ENCODE measurements at places on chromosomes 5 and 9. TPM values are rescaled to one million over a fixed set of nuclear protein-coding genes. Genes with fewer than 3 reads are reported as not detected.

- DNase-seq, result no peak
Measured at GRCh38 chr5:92775711-92776615, 805.1 kb downstream of the NR2F1-AS1 start.

GRCh38 chr5:107476783-107477182 lies 194.0 kb downstream of the EFNA5 start:
- DNase-seq, result no peak

DNA sequence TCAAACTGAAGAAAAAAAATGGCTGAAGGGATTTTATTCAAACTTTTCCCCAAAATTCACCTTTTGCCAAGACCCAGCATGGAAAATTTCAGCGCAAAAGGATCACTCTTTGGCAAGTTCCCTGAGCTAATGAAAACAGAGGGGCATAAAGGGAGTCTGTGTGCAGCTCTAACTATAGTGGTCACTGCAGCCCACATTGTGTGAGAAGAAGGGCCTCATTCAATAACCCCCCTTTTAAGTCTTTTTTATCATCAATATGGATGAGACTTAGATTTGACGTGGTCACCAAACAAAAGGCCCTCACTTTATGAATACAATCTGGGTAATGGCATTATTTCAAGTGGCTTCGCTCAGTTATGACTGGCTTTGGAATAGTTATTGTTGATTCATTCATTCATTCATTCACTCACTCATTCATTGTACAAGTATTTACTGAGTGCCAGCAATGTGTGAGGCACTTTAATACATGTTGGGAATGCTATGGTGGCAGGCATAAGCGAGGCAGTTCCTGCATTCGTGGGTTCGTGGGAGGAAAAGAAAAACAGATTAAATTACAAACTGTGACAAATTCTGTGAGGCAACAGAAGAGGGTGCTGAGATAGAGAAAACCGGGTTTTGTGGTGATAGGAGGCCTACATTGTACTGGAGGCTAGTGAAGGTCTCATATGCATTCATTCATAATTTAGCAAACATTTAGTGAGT lies 145.7 kb upstream of the KLF4 start:
- DNase-seq, result no peak

- DNase-seq, result no peak
Measured at GRCh38 chr9:35652829-35653209, 2.1 kb upstream of the SIT1 start.

GRCh38 chr5:36079200-36079781 lies 12.6 kb upstream of the UGT3A2 start:
- peak; percentile 62 for DNase-seq

- DNase-seq, result no peak
Measured at GRCh38 chr9:135273008-135273407, 185.5 kb downstream of the OLFM1 start.

DNA sequence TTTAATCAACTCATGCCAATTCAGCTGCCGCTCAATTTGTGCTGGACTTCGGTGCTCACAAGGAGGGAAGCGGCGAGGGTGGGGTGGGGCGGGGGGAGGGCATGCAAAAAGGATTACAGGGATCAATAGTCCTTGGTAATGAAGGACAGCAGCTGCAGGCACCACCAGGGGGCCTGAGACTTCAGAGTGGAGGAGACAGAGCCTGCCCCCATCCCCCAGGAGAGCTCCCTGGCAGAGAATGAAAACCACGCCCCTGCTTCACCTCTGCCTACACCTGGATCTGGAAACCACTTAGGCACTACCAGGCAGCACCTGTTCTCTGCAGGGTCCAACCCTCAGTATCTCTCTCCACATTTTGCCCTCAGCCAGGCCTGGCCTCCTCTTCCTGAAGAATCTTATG lies 155.6 kb downstream of the TRIM32 start:
- DNase-seq, result no peak

GRCh38 chr5:147578228-147579024 lies 68.6 kb upstream of the DPYSL3 start:
- no peak for DNase-seq

The SPAG8 gene
- total RNA-seq, result 3.1 TPM

DNA sequence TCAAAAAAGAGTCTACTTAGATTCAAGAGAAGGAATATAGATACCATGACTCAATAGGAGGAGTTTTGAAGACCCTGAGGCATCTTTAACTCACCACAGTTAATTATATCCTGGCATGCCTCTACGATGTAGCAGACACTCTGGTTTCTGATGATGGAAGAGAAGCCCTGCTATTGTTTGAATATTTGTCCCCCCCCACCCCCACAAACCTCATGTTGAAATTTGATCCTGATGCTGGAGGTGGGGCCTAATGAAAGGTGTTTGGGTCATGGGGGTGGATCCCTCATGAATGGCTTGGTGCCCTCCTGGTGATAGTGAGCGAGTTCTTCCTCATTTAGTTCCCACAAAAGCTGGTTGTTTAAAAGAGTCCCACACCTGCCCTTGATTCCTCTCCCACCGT lies 147.9 kb upstream of the TBCA start:
- DNase-seq, result no peak

DNA sequence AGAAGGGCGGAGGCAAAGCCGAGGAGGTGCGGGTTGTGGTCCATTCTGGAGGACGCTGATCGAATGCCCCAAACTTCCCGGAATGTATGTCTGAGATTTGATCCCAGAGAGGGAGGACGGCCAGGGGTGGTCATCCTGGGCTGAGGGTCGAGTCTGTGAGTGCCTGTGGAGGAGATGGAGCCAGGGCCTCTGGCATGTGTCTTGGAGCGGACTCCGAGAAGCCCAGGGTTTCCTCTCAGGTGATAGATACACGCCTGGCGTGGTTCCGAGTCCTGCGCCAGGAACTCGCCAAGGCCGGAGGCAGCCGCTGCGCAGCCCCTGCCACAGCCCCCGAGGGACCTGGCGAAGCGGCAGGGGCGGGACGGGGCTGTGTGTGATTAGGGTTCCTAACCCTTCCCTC lies 363 bp downstream of the ZNF454 start:
- no peak for DNase-seq

DNA sequence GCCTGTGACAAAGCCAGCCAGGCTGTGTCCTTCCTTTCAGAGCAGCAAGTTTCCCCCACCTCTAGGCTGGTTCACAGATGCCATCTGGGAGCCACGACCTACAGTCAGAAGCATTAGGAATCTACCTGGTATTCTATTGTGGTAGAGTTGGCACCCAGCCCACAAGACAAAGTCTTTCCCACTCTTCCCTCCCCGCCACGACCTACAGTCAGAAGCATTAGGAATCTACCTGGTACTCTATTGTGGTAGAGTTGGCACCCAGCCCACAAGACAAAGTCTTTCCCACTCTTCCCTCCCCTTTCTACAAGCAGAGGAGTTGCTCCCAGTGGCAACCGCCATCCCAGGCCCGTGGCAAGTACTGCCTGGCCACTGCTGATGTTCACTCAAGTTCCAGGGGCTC lies 157.8 kb upstream of the TNC start:
- no peak for DNase-seq

DNA sequence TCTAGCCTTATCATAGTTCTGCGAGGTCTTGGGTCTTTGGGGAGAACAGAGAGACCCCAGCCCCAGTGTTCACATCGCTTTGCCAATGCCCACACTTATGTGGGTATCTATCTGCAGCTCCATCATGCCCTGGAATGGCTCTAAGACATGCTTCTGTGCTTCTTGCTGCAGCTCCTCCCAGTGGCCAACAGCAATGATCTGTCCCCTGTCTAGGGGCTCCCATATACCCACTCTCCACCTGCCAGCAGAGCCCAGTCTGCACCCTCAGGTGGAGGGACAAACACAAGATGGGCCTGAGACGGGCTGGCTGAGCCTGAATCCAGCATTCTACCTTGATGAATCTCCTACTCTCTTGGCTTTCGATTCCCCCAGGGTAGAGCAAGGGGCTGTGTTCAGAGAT lies 14.6 kb upstream of the DAP start:
- DNase-seq, result no peak

DNA sequence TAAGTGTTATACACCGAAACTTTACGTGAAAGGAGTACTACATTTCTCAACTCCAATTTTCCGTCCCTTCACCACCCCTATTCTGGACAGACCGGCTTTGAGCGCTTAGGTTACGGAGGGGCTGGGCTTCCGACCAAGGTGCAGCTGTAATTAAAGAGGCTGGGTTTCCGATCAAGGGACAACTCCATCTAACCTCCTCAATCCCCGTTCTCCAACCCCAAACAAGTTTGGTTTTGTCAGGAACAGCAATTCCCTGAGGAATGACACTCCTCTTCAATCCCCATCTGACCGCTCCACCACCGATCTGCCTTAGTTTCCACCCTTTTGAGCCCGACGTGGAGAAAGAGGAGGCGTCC lies 577 bp downstream of the TUT7 start:
- DNase-seq, result peak; percentile 51

- DNase-seq, result no peak
Measured at GRCh38 chr5:7904170-7904569, 35.2 kb downstream of the MTRR start.

DNA sequence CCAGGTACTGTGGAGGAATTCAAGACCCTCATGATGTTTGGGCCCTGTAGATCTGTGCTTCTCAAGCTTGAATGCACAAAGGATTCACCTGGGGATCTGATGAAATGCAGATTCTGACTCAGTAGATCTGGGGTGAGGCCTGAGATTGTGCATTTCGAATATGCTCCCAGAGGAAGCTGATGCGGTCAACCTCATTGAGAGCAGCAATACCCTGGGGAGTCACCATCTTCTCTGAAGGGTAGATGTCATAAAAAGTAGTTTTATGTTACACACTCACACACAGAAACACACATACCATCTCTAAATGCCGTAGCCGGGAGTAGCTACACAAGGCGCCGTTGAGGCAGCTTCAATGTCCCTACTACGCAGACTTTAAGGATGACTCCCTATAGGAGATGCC lies 55.8 kb upstream of the CPEB4 start:
- DNase-seq, result no peak

The TIMD4 gene
- total RNA-seq, result 25.4 TPM

DNA sequence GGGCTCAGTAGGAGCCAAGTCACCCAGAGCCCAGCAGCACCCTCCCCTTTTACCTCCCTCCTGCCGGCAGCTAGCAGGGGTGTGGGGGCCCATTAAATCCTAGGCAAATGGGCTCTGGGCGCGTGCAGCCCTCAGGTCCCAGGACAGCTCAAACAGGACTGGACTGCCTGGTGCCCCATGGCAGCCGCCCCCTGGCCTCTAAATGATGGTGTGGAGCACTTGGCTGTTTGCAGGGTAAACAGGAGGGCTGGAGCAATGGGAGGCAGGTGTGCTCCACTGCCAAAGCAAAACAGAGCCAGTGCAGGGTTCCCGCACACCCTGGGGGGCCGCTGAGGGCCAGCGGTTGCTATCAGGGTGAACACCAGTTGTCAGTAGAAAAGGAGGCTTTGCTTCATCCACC lies 55.9 kb upstream of the C5orf58 start:
- no peak for DNase-seq

GRCh38 chr5:1779782-1780613 lies 19.6 kb downstream of the MRPL36 start:
- DNase-seq, result no peak

GRCh38 chr9:81759680-81760215 lies 70.4 kb upstream of the TLE1 start:
- no peak for DNase-seq

DNA sequence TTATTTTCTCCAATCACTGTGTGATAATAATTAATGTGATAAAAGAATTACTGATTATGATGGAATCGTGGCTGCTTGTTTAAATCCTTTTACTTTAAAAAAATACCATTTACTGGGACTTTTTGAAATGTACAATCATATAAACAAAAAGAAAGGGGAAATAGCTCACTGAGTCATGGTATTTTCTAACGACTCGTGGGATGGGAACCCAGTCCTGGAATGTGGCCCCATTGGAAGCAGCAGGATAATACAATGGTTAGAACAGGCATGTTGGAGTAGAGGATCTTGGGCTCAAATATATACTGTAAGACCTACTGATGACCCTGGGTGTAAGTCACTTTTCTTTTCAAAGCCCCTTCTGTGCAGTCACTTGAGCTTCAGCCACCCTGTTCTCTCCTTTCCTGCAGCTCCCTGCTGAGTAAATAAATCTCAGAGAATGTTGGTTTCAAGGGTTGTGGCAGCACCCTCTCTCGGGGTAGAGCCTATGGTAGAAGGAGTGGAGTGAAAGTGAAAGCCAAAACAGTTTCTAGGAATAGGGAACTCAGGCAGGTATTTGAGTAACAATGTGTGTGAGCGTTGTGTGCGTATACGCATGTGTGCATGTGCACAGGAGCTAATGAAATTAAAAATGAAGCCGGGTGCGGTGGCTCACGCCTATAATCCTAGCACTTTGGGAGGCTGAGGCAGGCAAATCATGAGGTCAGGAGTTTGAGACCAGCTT lies 40.8 kb upstream of the LARP1 start:
- DNase-seq, result no peak

GRCh38 chr5:178537467-178538371 lies 52.5 kb downstream of the COL23A1 start:
- no peak for DNase-seq

DNA sequence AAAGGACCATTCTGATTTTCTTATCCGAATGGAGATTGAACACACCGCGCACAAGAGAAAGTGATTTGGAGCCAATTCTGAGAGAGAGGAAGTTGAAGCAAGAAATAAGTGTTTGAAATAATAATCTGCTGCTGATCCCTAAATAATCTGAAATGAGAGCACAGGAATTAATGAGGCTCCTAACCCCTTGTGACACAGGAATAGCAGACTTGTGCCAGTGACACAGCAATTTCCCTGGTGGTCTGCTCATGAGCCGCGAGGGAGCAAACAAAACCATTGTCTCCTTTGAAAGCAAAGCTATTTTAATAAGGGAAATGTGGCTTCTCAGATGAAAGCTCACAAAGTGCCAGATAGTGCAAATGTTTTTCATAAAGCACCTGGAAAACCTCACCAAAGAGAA lies 936.1 kb upstream of the WWC1 start:
- DNase-seq, result no peak

- DNase-seq, result no peak
Measured at GRCh38 chr5:69517763-69518212, 25.2 kb downstream of the OCLN start.

The KIF24 gene
- total RNA-seq, result 4.5 TPM

- DNase-seq, result no peak
Measured at GRCh38 chr5:91357012-91357634, 26.0 kb downstream of the ARRDC3 start.

- no peak for DNase-seq
Measured at GRCh38 chr5:79663212-79663611, 26.4 kb upstream of the CMYA5 start.

- no peak for DNase-seq
Measured at GRCh38 chr9:109560470-109561132, 62.5 kb upstream of the PTPN3 start.

DNA sequence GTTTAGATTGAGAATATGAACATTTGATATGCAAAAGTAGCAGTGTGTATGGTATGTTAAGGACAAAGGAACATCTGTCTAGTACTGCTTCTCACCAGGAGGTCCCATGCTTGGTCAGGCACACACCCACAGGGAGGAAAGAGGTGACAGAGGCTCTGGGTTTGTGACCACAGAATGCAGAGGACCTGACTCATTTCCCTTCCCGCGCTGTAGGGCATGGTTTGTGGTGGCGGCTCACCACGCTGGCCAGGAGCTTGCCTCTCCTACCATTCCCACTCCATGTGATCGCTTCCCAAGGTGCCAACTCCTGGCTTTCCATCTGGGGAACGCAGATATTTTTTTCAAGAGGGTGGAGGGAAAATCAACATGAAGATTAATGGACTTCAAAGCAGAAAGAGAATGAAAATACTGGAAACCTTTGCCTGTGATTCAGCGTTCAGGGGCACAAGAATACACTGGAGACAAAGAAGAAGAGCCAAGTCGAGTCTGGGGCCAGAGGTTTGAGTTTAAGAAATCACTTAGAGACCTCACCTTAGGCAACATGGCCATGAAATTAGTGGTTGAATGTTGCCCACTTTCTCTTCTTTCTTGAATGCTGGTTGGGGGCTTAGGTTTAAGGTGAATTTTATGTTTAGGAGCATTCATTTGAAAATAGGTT lies 477.8 kb downstream of the CCDC171 start:
- no peak for DNase-seq

The NUP214 gene
- 31.3 TPM for total RNA-seq

The ZDHHC11 gene
- total RNA-seq, result 1.1 TPM

All from thymus (tissue), 14 donors.